NCI-H2081 (cell line): ENCODE measurements at places on chromosomes 13 and 19.

DNA sequence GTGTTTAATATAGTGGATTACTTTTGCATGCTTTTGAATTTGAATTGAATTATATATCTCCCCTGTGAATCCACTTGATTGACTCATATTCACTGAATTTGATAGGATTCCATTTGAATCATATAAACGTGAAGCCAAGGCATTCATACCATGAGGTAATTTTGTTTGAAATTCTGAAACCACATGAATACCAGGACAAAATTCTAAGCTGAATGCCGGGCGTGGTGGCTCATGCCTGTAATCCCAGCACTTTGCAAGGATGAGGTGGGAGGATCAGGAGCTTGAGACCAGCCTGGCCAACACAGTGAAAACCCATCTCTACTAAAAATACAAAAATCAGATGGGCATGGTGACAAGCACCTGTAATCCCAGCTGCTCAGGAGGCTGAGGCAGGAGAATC, 4.4 kb downstream of the ZNF793 start:
- no peak for DNase-seq

DNA sequence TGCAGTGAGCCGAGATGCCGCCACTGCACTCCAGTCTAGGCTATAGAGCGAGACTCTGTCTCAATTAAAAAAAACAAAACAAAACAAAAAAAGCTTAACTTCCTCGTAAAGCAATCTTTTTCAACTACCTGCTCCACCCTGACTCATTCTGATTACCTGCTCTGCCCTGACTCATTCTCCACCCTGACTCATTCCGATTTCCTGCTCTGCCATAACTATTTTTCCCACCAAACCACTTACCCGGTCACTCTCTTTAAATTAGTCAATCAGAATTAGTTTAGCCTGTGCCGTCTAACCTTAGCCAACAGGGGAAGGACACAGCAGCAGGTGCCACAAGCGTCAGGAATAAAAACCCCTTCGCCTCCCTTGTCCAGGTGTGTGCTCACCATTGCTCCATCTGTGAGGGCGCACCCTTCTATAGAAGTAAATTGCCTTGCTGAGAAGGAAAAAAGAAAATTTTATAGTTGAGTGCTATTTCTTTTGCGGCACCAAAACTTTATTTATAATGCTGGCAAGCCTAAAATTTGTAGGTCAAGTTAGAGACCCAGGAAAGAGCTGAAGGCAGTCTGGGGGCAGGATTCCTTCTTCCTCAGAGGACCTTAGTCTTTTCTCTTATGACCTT, 1.7 kb upstream of the IFT88 start:
- DNase-seq, result no peak

- DNase-seq, result peak; percentile 35
Measured at GRCh38 chr19:3710265-3710812, 2.2 kb downstream of the TJP3 start.

DNA sequence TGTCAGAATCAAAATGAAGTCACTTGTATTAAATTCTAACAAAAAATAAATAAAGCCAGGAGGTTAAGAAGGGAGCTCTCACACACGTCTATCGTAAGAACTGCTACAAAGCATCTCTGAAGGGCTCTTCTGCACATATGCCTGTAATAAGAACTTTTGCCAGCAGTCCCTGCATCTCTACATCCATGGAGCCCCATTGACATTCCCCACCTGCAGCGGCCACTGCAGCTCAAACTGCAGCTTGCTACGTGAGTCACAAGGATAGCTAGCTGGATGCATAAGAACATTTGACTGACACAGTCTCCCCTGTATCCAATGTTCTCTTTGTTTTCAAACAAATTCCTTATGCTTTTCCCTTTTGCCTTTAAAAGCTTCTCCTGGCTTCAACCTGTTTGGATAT, 68.3 kb downstream of the DNAJC3 start:
- no peak for DNase-seq

DNA sequence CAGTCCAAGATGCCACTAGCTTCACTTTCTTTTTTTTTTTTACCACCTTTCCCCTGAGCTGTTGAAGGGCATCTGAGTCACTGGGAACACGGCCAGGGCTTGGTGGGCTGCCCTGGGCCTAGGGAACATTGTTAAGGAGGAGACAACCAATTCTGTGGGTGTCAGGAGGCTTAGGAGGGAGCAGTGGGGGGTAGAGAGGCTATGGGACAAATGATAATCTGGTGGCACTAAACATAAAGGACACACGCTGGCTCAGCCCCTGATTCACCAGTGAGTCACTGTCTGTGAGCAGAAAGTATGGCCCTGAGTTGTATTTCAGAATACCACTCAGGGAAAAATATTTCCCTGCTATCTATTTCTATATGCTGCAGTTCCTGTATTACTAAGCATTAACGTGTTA, 207.8 kb downstream of the DCLK1 start:
- DNase-seq, result no peak

DNA sequence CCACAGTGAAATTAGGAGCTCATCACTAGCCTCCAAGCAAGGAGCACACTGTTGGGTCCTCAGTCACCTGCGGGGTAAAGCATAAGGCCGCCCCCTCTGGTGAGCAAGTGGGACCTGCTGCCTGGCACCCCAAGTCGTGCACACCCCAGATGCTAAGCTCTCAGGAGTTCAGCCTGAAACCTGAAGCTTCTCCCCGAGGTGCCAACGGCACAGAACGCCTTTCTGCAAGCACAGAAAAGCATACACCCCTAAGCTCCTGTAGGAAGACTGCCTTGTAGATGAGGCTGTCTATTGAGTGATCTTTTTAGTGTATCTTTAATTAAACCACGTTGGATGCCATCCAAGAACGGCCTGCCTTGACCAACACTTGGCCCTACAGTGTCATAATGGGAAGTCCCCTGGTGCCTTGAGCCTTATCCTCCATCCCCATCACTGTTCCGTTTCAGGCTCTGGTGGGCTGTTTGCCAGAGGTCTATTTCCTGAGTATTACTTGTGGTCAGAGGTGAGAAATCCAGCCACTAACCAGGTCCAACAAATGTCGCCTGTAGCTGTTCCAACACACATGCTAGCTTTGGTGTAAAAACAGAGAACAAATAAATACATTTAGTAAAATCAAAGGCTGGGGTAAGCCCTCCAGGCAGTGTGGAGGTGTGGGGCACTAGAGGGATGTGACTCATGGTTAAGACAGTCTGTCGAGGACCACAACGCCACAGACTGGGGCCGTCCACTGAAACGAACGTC, 44.8 kb downstream of the C13orf42 start:
- no peak for DNase-seq
